Endothelial cell (in vitro differentiated cells): ENCODE measurements at places on chromosomes 5 and 9.

DNA sequence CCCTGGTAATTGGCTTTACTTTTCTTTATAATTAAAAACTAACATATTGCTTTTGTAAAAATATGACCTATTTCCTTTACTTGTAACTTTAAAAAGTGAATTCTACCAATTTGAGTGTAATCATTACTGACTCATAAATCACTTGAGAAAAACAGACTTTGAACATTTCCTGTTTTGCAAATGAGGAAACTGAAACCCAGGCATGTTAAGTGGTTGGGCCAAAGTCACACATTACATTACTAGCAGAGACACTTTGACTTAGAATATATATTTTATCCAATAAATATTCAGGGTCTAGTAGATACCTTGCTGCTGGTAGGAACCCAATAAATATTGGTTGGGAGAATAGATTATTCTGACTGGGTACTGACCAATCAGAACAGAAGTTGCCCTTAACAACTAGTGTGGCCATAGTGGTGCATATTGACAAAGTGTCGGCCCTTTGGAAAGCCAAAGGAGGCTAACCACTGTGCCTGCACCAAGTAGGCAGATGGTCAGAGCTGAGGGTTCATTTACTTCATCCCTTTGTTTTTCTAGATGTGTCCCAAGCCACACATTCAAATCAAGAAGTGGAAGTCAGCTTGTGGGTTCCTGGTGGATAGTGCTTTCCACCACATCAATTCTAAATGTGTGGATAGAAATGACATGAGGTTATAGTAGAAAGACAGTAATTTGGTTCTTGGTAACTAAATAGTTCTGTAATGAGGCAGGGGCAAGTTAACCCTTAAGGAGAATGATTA, 365.1 kb upstream of the RIOK2 start:
- DNase-seq = no peak

DNA sequence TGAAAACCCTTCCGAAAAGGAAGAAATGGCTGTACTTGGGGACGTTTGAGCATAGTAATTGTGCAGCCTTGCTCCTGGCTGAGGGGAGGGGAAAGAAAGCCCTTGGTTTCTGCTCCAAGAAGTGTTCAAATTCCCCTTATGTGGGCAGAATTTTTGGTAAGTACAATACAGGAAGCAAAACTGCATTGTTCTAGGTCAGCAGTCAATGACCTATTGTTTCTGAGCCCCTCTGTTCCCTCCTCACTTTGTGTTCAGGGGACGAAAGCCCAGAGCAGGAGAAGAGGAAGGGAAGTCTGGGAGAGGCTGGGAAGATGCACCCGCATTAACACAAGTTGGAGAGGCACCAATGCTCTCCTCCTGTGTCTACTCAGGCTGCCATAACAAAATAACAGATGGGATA, 11.9 kb downstream of the BASP1 start:
- no peak for DNase-seq

- DNase-seq = no peak
These were observed 40.5 kb upstream of the SH3PXD2B start for GRCh38 chr5:172494630-172495505.

DNA sequence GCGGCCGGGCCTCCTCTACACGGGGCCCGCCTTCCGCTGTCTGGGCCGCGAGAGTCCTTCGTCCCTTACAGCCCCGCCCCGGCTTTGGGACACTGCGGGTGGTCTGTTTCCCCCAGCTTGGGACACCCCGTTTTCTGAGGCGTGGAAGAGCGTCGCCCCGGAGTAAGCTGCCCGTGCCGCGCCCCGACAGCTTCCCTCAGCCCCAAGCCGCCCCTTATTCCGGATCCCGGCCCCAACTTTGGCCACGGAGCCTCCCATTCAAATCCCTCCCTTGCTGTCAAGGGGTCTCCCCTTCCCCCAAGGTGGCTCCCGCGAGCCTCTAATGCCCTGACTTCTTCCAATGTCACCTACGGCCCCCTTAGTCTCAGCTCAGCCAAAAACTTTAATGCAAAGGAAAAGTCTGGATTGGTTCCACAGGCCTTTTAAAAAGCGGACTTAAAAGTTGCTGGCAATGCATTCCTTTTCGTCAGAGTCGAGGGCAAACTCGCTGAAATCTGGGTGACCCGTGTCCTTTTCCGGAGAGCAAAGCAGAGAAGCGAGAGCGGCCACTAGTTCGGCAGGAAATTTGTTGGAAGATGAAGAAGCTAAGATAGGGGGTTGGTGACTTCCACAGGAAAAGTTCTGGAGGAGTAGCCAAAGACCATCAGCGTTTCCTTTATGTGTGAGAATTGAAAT, 19.8 kb downstream of the EXOSC2 start:
- peak; percentile 44 for DNase-seq

DNA sequence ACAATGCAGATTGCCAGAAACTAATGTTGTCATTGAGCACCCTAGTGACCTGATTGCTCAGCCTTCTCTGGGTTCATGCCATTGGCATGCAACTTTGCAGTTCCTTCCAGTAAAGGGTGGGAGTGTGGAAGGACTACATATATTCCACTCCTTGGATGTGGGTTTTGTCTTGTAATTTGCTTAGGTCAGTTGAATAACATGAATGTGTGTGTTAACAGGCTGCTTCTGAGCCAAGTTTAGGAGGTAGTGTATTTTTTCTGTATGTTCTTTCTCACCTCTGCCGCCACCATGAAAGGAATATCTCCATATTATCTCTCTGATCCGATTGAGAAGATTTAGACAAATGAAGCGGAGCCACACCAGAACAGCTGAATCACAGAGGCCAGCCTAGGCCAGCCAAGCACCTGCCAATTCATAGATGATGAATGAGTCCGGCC, 1929.6 kb upstream of the CDH6 start:
- DNase-seq = no peak

DNA sequence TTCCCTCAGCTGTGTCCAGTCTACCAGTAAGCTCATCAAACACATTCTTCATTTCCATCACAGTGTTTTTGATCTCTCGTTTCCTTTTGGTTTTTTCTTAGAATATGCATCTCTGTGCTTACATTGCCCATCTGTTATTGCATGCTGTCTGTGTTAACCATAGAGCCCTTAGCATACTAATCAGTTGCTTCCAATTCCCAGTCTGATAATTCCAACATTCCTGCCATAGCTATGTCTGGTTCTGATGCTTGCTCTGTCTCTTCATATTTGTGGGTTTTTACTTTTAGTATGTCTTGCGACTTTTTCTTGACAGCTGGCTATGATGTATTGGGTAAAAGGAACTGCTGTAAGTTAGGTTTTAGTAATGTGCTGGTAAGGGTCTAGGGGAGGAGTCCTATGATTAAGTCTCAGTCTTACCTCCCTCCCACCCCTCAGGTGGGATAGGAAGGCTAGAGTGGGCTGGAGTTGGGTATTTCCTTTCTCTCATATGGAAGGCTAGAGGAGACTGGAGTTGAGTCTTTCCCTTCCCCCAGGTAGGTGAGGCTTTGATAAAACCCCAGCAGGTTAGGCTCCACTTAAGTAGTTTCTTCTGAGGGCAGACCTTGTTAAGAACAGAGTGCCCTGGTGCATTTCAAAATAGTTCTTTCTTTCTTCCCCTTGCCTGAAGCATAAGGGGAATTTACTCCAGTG, 99.1 kb upstream of the RASGRF2 start:
- DNase-seq = no peak

DNA sequence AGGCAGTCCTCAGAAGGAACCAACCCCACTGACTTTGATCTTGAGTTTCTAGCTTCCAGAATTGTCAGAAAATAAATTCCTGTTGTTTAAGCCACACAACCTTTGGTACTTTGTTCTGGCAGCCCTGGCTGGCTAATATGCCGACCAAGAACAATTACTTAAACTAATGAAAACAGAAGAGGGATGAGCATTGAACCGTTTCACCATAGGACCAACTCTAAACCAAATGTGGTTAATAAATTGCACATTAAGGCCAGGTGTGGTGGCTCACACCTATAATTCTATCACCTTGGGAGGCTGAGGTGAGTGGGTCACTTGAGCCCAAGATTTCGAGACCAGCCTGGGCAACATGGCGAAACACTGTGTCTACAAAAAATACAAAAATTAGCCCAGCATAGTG, 160.9 kb upstream of the RAI14 start:
- no peak for DNase-seq

GRCh38 chr5:23930985-23931384, 423.6 kb downstream of the PRDM9 start:
- DNase-seq = no peak

GRCh38 chr5:105696440-105696839, 1974.3 kb downstream of the EFNA5 start:
- DNase-seq = no peak

GRCh38 chr5:181259974-181260719, 796 bp downstream of the TRIM52 start:
- DNase-seq = no peak

DNA sequence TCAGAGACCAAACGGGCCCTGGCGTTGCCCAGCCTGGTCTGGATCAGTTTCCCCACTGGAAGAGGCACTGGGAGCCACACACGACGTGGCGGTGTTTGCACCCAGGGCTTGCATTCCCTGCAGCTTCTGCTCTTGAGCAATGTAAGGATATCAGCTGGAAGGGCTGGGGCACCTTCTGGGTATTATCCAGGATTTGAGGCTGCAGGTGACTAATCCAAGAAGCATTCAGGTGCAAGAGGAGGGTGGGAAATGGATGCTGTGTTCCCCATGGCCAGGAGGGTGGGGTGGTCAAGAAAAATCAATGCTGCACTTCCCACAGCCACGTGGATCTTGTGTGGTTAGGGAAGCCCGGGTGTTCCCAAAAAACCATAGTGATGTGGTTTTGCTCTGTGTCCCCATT, 430.9 kb downstream of the IRX2 start:
- no peak for DNase-seq

GRCh38 chr9:77705636-77706035, 57.5 kb upstream of the GNA14 start:
- no peak for DNase-seq

- DNase-seq = no peak
These were observed 2.3 kb downstream of the PNPLA7 start for GRCh38 chr9:137547687-137548543.

DNA sequence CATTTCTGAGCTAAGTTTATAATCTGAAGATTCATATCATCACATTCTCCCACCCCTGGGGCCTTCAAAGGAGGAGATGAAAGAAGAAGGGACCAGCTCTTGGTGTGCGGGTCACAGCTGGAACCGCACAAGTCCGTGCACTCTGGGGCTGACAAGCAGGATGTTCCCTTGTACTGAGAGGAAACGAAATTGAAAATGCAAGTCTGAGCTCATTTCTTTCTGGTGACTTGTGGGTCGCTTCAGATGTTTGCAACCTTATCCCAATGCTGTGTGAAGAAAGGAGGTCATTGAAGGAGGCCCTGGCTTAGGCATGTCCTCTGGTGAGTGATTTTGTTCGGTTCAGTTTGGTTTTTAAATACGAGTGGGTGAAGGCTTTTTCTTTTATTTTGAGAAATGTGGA, 59.6 kb downstream of the C9orf152 start:
- DNase-seq = no peak

GRCh38 chr9:6188466-6188865, 27.1 kb upstream of the IL33 start:
- no peak for DNase-seq

- DNase-seq = no peak
These were observed 14.0 kb downstream of the TGFBR1 start for GRCh38 chr9:99118782-99119466.

DNA sequence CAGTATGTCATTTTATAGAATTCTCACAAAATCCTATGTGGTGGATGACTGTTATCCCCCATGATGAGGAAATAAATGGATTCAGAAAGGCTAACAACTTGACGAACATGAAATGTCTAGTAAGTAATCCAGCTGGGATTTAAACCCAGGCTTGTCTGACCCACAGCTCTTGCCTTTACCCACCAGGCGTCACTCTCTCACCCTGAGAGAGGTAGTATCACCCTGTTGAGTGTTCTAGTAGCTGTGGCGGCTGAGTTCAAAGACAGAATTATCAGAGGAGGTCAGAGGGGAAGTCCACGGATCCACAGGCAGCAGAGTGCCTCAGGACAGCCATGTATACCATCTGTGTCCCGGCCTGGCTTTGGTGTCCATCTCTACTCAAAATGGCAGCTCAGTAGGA, 113.8 kb downstream of the ZNF462 start:
- DNase-seq = no peak
